ENCODE measurements at places on chromosomes 11 and 22. TPM values are rescaled to one million over a fixed set of nuclear protein-coding genes. Genes with fewer than 3 reads are reported as not detected.

- DNase-seq, result no peak
These were observed 91.6 kb downstream of the ATXN10 start for GRCh38 chr22:45763236-45763624.

CSRP3 gene
- 0.94 TPM for total RNA-seq

- DNase-seq, result no peak
These were observed 4.3 kb upstream of the OSBPL5 start for GRCh38 chr11:3169255-3170043.

DNA sequence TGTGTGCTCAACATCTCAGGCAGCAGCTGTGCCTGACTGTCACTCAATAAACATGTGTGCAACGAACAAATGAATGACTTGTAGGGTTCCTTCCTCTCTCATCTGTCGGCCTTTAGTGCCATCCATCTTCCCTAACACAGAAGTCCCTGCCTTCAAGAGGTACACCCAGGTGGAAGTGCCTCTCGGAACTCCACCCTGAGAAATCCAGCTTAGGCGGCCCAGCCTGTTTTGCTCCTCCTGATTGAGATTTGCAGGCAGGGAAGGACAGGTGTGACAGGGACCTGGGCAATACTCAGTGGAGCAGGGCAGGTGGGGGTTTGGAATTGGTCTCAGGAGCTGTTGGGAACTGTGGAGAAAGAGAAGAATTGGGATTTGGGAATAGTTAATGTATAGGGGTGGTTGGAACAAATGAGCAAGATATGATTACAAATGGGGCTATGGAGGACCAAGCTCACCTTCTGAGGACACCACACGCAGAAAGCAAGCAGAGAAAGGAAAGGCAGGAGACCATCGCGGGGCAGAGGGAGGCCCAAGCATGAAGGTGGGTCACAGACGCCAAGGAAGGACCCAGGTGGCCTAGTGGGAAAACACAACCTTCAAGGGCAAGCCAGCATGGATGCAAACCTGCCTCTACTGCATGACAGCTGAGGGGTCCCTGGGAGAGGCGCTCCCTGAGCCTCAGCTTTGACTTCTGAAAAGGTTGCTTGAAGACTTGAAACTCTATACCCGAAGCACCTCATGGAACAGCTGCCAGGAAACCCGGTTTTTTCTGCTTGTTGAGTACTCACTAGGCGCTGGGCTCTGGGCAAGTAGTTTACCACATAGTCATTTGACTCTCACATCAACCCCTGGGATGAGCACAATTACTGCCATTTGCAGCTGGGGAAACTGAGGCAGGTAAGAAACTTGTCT is 40.9 kb upstream of the ANO1 start:
- DNase-seq, result no peak

SHANK2 gene
- total RNA-seq, result 38.7 TPM

PKP3 gene
- 143 TPM for total RNA-seq

MTMR2 gene
- total RNA-seq, result 19.9 TPM

DNA sequence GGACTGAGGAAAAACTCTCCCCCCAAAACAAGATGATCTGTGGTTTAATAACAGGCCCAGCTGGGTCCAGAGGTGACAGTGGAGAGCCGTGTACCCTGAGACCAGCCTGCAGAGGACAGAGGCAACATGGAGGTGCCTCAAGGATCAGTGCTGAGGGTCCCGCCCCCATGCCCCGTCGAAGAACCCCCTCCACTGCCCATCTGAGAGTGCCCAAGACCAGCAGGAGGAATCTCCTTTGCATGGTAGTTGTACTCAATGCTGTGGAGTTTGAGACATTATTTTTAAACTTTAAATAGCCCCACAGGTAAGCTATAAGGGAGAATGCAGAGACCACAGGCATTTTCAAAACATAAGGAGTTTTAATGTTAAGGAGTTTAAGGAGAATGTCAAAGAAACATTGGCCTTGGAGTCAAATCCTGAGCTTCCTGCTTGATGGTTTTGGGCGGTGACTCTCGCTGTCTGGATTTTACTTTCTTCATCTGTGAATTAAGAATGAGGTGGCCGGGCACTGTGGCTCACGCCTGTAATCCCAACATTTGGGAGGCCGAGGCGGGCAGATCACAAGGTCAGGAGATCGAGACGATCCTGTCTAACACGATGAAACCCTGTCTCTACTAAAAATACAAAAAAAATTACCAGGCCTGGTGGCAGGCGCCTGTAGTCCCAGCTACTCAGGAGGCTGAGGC is 6.8 kb downstream of the APOL1 start:
- no peak for DNase-seq
